ENCODE measurements at places on chromosomes 7 and 10.
A peak's percentile ranks its signal among the peaks of the same experiment; 100 is the strongest.

GRCh38 chr7:106099539-106099938 lies 12.6 kb downstream of the SYPL1 start:
- DNase-seq = no peak

- DNase-seq = no peak
These were observed 5.8 kb downstream of the KCND2 start for GRCh38 chr7:120278773-120279172.

- no peak for DNase-seq
These were observed 37.7 kb downstream of the CDK6 start for GRCh38 chr7:92798517-92799249.

DNA sequence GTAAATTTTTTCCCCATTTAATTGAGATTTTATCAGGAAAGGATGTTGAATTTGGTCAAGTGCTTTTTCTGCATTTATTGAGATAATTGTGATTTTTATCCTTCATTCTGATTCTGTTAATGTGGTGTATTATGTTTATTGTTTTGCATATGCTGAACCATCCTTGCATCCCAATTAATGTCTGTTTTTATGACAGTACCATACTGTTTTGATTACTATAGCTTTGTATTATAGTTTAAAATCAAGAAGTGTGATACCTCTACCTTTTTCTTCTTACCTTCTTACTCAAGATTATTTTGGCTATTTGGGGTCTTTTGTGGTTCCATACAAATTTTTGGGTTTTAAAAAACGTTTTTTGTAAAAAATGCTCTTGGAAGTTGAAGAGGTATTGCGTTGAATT lies 357.2 kb downstream of the REEP3 start:
- no peak for DNase-seq

- DNase-seq = no peak
These were observed 60.7 kb downstream of the EXOC4 start for GRCh38 chr7:133313575-133313974.

DNA sequence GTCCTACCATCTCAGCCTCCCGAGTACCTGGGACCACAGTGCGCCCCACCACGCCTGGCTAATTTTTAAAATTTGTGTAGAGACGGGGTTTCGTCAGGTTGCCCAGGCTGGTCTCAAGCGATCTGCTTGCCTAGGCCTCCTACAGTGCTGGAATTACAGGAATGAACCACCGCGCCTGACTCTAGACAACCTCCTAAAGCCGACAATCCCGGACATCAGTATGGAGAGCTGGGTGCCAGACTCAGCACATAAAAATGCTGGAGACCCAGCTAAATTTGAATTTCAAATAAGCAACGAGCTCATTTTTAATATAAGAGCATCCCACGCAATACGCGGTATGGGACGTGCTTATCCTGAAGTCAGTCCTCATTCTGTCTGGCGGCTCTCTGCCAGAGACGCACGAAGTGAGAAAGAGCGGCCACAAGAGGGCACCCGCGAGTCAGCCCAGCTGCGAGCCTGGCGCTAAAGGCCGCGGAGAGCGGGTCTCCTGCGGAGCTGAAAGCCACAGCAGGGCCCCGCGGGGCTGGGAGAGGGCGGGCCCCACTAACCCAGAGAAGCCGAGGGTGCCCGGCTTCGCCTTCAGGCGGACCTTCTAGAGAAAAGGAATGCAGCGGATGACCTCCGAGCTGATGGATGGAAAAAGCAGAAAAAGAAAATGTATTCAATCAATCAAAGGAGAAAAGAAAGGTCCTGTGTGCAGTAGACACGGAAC lies 7.0 kb downstream of the CALY start:
- DNase-seq = peak; percentile 85

DNA sequence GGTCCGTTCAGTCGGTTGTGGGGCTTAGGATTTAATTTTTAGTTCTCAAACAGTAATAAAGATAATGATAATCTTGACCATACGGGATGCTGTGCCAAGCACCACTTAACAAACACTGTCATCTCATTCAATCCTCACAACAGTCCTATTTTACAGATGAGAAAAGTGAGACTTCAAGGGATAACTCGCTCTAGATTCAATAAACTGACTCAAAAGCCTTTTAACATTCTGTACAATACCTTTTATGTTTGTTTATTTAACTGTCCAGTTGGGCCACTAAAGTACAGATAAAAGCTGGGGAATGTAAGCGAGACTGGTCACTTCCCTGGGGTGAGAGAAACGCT lies 437 bp upstream of the CFAP69 start:
- DNase-seq = no peak

GRCh38 chr10:112024079-112024478 lies 159.5 kb downstream of the GPAM start:
- no peak for DNase-seq

DNA sequence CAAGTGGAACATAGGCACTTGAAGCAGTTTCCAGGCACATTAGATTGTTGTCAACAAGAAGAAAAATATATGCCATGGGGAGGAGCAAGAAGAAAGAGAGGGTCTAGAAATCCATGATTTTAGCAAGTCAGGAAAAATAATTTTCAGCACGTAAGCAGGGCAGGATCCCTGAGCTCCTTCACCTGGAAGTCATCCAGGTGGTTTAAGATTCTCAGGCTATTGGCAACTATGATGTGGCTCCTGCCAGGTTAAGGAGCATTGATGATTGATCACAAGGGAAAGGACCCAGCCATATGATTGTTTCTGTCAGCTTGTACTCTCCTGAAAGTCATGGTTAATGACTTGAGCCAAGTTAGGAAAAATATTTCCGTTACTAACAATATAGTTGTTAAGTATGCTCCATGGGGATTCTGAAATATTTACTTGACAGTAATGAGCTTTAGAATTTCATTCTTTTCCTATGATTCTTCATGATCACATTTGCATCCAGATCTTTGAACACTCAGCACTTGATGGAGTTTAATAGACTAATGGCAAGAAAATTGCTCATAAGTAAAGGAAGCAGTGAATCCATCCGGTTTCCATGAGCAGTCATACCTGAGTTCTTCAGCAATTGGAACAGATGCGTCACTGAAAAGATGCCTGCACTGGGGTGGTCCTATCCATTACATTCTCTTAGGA lies 209.1 kb downstream of the BICC1 start:
- no peak for DNase-seq
